Putamen (tissue), 1 donor: ENCODE measurements at places on chromosomes 5 and 9.

GRCh38 chr5:125413496-125414274 is 667.2 kb upstream of the ZNF608 start:
- DNase-seq = no peak

DNA sequence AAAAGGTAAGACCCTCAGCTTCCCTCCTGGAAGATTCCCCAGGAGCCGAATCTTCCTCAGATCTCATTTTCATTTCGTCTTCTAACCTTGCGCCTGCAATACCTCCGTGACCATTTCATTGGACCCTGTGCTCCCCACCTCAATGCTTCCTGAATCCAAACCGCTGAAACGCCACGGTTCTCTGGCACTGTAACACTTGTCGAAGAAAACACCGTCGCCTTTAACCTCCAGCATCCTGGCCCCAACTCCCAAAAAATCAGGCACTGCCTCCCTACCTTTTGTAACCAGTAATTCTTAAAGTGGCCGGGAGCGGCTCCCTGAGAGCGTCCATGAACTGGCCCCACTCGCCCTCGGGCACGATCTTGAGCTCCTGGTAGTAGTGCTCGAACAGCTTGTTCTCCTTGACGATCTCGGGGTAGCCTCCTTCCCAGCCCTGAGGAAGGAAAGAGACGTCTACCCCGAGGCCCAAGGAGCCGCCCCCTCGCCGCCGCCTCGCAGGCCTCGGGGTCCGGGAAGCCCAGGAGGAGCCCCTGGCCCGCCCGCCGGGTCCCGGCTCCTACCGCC is 438 bp downstream of the NSUN2 start:
- peak; percentile 3 for DNase-seq

DNA sequence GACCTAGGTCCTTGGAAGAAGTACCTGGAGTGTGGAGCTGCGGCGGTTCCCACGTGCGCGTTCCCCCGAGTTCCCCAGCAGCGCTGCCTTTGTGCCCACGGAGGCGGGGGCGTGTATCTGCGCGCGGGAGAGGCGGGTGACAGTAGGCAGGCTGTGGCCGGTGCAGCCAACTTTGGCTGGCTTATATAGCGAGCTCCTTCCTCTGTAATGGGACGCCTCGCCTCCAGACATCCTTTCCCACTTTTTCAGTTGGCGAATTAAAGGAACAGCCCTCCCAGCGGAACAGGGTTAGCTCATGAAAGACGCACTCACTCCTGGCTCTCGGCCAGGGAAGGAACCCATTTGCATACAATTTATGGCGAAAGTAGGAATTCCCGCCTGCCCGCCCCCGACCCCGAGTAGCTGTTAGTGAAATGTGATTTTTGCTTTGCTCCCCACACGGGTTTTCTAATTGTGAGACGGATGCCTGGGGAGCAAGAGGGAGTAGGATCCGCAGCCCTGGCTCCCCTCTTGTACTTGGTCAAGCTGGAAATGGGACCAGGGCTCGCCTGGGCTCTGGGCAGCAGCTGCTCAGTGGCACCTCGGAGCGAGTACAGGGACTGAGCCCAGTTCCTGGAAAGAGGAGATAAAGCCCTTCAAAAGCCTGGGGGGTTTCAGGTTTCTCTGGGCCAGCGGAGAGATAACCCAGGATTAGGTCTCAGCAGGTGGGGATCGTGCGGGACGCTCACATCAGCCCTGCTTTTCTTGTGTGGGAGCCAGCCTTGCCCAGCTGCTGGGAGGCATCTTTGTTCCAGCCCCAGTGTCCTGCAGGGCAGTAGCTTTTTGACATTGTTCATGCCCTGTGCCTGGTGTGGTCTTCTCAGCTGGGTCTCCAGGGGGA is at the start of gene TNC:
Gene TNC, minus strand, starts transcription at position 159 of the 880 bp plus-strand sequence. CDS start 27,139 bp downstream, outside the sequence.
- peak; percentile 16 for DNase-seq

GRCh38 chr9:94855903-94856302 is 129.4 kb downstream of the AOPEP start:
- DNase-seq = no peak

DNA sequence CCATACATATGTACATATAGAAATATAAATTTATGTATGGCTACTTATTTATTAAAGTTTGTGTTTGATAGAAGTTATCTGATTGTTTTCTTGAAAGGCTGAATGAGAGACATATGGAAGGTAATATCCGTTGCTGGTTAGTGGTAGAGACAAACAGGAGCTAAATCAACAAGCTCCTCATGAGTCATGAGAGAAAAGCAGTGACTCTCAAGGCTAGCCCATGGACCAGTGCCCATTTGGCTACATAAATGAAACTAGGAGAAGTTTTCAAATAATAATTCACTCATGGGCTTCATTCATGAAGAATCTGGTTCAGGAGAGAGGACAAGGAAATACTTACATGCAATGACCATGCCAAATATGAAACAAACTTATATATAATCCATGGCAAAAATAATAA is 504.5 kb upstream of the ITGA1 start:
- no peak for DNase-seq

DNA sequence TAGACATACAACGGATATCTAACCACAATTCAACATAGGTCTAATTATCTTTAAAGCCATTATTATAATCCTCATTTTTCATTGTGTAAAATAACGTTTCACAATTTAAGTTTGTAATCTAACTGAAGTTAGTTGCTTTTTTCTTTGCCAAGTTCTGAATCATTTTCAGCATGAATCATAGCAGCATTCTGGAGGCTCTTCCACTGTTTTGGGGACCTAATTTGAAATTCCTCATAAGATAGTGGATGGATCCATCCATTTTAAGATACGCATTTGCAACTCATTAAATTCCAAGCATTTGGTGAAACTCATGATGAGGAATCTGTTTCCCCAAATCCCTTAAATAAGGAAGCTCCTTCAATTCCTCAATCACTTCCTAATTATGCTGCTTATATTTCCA is 447.1 kb upstream of the CDH10 start:
- DNase-seq = no peak

DNA sequence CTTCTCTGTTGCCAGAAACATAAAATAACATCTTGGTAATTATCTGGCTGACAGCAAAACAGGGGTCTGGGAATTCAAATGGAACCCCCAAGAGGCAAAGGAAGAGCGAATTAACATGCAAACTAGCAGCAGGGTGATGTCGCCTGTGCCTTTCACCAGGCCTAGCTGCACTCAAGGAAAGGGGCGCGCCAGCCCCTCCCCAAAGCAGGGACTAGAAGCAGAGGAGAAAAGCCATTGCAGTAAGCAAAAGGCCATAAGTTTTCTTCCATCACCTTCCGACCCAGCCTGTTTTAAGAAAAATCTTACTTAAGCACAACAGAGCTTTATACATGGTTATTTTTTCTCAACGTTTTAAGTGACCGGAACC is 539 bp downstream of the POC5 start:
- DNase-seq = no peak

GRCh38 chr9:7237473-7238246 is 479.9 kb downstream of the KDM4C start:
- no peak for DNase-seq

GRCh38 chr9:121009650-121010049 is 40.4 kb downstream of the C5 start:
- no peak for DNase-seq

DNA sequence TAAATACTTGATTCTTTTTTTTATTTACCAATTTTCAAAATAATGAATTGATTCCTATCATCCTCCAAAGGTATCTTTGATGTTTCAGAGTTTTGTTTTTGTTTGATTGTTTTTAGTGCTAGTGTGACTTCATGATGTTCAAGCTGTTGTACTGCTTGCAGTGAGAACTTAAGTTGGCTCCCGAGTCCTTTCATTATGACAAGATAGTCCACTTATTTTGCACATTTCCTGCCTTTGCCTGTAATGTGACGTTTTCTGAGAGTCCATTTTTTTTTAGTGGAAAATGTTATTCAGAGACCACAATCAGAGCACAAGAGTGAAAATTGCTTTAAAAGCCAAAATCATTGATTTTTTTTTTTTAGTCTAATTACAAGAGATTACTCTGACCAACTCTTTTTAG is 60.1 kb upstream of the FCHO2 start:
- DNase-seq = no peak

- no peak for DNase-seq
Measured at GRCh38 chr9:136242918-136243525, 2.6 kb downstream of the QSOX2 start.

DNA sequence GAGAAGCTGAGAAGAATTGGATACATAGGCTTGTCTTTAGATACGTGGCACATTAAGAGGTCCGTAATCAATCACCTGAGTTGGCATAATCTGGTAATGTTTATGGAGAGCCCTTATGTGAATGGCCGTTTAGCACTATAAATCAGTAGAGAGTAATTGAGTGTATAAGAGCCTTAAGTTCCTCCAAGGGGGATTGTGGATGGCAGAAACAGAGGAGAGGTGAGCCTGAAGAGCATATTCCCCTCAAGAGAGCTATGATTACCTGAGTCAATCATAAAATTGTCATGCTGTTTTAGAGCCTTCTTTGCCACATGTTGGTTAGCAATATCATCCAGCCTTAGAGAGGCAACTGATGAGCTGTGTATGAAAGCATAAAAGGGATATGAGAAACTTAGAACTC is 58.8 kb downstream of the FOCAD start:
- no peak for DNase-seq

DNA sequence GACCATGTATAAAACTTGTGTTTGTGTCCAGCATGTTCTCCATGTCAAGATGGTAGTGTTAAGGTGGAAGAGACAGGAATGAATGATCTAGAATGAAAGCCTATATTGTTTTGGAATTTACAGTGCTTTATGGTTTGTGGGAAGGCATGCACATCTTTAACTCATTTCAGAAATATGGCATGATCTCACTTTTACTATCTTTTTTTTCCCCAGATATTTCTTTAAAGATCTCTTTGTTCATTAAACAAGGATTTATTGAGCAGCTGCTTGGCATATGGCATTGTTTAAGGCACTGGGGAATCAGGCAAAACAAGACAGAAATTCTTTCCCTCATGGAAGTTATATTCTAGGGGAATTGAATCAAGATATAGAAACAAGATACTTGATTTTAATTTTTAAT is 51.7 kb downstream of the SLC12A2 start:
- no peak for DNase-seq
